Mammary microvascular endothelial cell (primary cell): ENCODE measurements at places on chromosomes 4 and X. TPM values are rescaled to one million over a fixed set of nuclear protein-coding genes. Genes with fewer than 3 reads are reported as not detected.

The TXK gene
- 1.4 and 1.5 TPM in 2 replicates for total RNA-seq

The SHROOM3 gene
- 0.87 and 1.0 TPM in 2 replicates for total RNA-seq

The USP51 gene
- 0.79 and 1.00 TPM in 2 replicates for total RNA-seq

The IRS4 gene
- 0.25 TPM in 1 of 2 replicates, not detected in the other for total RNA-seq

The BBS12 gene
- 0.94 and 1.9 TPM in 2 replicates for total RNA-seq

The SLC9A7 gene
- total RNA-seq = 2.1 and 5.1 TPM in 2 replicates

The BEX5 gene
- total RNA-seq = 0.30 and 3.5 TPM in 2 replicates

The SSX4 gene
- total RNA-seq = not detected in 2 replicates

The PRDM8 gene
- total RNA-seq = 0.53 and 0.54 TPM in 2 replicates

The XAGE1A gene
- total RNA-seq = not detected in 2 replicates

The POU4F2 gene
- total RNA-seq = not detected in 2 replicates

The DCLK2 gene
- total RNA-seq = 0.80 and 1.1 TPM in 2 replicates

The CYP2U1 gene
- total RNA-seq = 5.8 and 6.3 TPM in 2 replicates

The SHOX gene
- total RNA-seq = under 0.01 and 0.10 TPM in 2 replicates

The SRPK3 gene
- under 0.01 TPM in 1 of 2 replicates, not detected in the other for total RNA-seq

The PGAM4 gene
- not detected in 2 replicates for total RNA-seq

The DGAT2L6 gene
- total RNA-seq = 0.20 TPM in 1 of 2 replicates, not detected in the other

The GPC3 gene
- total RNA-seq = not detected in 2 replicates

The SSX2B gene
- total RNA-seq = not detected in 2 replicates

The P2RY4 gene
- total RNA-seq = not detected in 2 replicates

The FAM53A gene
- total RNA-seq = 0.39 and 0.60 TPM in 2 replicates

The WAS gene
- total RNA-seq = 0.13 TPM in 1 of 2 replicates, not detected in the other

The CXorf65 gene
- not detected in 2 replicates for total RNA-seq

The SULT1E1 gene
- 0.34 TPM in 1 of 2 replicates, not detected in the other for total RNA-seq

The STK26 gene
- total RNA-seq = 2.5 and 2.9 TPM in 2 replicates

The ASMT gene
- total RNA-seq = not detected in 2 replicates

The GSX2 gene
- total RNA-seq = not detected in 2 replicates

The ZMAT1 gene
- 0.25 and 0.60 TPM in 2 replicates for total RNA-seq

The TLL1 gene
- 2.7 and 3.5 TPM in 2 replicates for total RNA-seq

The IL2RG gene
- 1.3 and 1.9 TPM in 2 replicates for total RNA-seq

The ZNF711 gene
- 0.13 and 0.49 TPM in 2 replicates for total RNA-seq

The FGFR3 gene
- total RNA-seq = 0.89 and 3.9 TPM in 2 replicates

The MAGEC1 gene
- total RNA-seq = not detected in 2 replicates

The MAGEA2 gene
- not detected in 2 replicates for total RNA-seq

The PF4V1 gene
- total RNA-seq = not detected in 2 replicates

The LNX1 gene
- total RNA-seq = 2.8 and 3.0 TPM in 2 replicates

The ADH5 gene
- 77.9 and 79.7 TPM in 2 replicates for total RNA-seq

The LIMCH1 gene
- total RNA-seq = 14.5 and 17.3 TPM in 2 replicates

The TCP11X2 gene
- not detected in 2 replicates for total RNA-seq

The ELF4 gene
- 19.5 and 27.1 TPM in 2 replicates for total RNA-seq

The THOC2 gene
- total RNA-seq = 29.4 and 40.0 TPM in 2 replicates

The HMGB3 gene
- 24.9 and 31.2 TPM in 2 replicates for total RNA-seq

The PNMA5 gene
- total RNA-seq = not detected in 2 replicates

The GAGE12F gene
- not detected in 2 replicates for total RNA-seq

The HTATSF1 gene
- total RNA-seq = 36.8 and 45.3 TPM in 2 replicates

The GAGE12C gene
- not detected in 2 replicates for total RNA-seq

The LONRF3 gene
- 2.3 and 3.9 TPM in 2 replicates for total RNA-seq

The KLKB1 gene
- not detected in 2 replicates for total RNA-seq

The AFM gene
- total RNA-seq = not detected in 2 replicates
